Small intestine (tissue), 16 donors: ENCODE measurements at places on chromosomes 7 and 10. TPM values are rescaled to one million over a fixed set of nuclear protein-coding genes. Genes with fewer than 3 reads are reported as not detected.

GRCh38 chr10:68419376-68419775 lies 12.3 kb upstream of the RUFY2 start:
- DNase-seq = no peak

DNA sequence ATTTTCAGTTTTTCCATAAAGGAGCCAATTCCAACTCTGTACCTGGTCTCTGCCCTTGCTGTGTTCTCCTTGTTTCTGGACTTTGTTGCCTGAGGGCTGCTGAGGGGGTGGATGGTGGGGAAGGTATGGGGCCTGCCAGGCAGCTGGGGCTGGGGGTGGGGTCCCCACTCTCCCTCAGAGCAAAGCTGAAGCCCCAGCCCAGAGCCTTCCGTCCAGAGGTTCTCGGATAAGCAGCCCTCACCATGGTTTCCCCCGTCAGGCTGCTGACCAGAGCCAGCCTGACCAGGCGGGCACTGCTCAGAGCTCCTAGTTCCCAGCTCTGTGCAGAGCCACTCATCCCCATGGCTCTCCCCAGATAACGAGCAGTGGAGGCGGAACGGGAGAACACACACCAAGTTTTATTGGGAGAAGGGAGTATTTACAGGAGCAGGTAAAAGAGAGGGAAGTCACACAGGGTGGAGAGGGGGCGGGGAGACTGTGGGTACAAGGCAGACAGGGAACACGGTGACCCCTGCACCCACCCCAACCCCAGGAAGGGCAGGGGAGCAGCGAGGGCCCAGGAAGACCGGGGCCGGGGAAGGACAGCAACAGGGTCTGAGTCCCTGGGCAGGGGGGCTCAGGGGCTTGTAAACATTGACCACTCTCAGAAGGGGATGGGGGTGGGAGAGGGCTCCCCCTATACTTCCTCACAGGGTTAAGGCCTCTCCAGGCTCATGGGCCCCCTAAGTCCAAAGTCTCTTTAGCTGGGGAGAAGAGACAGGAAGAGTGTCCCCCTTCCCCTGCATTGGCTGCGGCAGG lies 5.8 kb downstream of the GNB2 start:
- DNase-seq = no peak

- no peak for DNase-seq
These were observed 125.0 kb upstream of the ZNF746 start for GRCh38 chr7:149622444-149623210.

GRCh38 chr7:28830846-28831245 lies 127.3 kb downstream of the TRIL start:
- no peak for DNase-seq

DNA sequence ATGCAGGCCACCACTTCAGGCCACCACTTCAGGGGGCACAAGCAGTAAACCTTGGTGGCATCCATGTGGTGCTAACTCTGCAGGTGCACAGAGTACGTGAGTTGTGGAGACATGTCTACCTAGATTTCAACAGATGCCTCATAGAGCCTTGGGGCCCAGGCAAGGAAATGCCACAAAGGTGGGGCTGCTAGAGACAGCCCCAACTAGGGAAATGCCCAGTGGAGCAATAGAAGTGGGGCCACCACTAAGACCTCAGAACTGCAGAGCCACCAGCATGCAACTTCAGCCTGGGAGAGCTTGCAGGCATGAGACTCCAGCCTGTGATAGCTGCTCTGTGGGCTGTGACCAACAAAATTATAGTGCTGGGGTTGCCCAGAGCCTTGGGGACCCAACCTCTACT lies 107.6 kb downstream of the DNAJC1 start:
- DNase-seq = no peak

Gene CDHR3
- polyA plus RNA-seq = 6.3 TPM

Gene NACAD
- polyA plus RNA-seq = 2.9 TPM

Gene VWC2
- 0.10 TPM for polyA plus RNA-seq
